ENCODE measurements at places on chromosomes 5 and 9.

- DNase-seq, result no peak
Observed at GRCh38 chr5:36666986-36667385, 60.6 kb downstream of the SLC1A3 start.

DNA sequence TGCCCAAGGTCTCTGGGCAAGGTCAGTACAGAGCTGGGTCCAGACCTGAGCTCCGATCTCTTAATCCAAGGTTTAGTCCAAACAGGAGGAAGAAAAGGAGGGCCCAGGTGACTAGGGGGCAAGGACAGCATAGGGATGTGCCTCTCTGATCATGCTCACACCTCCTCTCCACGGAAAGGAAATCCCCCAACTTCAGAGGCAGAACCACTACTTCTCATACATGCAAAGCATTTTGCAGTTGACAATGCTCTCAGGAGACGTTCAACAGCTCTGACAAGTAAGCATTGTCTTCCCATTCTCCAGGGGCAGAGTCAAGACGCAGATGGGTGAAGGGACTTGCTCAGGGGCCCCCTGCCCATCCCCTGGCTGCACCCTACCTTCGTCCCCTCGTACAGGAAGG lies 8.7 kb upstream of the CORO2A start:
- DNase-seq, result no peak

DNA sequence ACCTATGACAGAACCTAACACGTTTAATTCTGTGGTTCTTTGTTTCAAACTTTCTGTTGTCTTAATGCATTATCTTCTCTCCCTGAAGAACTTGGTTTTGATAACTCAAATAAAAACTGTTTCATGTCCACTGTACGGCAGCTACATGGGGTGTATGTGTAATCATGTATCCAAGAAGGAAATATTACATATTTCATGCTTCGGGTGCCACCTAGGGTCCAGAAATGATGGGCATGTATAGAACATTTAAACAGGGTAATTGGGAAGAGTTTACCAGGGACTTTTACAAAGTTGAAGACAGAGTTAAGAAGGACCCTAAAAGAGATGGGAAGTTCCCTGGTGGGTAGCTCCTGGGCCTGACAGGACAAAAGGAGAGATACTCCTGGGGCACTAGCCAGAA lies 291.3 kb downstream of the FBXL7 start:
- DNase-seq, result no peak

DNA sequence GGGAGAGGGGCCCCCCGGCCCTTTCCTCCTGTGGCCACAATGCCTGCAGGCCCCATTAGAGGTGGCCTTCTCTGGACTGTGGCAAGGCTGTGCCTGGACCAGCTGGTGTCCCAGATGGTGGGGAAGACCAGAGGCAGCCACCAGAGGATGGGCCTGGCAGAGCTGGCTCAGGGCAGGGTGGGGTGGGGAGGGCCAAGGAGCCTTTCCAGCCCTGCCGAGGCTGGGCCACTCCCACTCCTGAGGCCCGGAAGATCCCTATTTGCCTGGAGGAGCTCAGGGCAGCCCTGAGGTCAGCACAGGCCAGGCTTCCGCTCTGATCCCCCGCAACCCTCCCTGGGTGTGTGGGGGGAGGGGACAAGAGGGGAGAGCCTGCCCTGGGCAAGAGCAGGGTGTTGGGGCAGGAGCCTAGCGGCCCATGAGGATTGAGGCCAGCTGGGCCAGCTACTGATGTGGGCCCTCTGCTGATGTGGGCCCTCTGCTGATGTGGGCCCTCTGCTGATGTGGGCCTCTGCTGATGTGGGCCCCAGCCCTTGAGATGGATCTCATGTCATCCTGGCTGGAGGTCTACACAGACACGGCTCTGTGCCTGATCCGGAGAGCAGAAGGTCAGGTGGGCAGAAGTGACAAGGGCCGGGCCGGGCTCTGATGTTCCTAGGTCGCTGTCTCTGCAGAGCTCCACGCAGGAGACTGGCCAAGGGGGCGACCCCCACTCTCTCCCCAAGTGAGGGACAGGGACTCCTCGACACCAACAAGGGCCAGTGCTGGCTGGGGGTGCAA lies 6.0 kb downstream of the MRPS2 start:
- no peak for DNase-seq

DNA sequence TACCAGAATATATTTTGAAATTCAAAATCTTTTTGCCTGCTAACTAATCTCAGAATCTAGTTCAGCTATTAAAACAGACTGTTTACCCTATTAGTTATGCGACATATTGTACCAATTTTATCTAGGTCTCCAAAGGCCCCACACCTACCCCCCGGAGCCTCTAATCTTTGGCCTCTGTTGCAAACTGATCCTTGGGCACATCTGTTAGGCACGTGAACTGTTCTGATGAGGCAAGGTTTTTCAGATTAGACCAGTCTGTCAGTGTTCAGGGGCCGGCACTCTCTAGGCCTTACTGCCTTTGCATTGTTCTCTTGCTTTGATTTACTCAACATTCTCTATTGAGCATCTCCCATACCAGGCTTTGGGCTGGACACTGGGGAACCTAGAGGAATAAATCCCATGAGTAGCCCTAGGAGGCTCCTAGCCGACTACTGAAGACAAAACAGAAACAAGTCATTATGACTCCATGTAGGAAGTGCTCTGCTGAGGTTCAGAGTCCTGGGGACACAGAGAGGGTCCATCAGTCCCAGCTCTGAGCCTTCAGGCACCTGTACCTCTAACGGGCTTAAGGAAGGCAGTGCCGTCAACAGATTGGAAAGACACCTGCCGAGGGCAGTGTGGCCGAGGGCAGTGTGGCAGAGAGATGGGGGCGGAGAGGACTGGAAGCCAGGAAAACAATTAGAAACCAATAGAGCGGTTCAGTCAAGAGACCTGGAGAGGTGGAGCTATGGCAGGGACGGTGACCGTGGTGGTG lies 245.1 kb downstream of the AOPEP start:
- no peak for DNase-seq

- DNase-seq, result no peak
Observed at GRCh38 chr5:135851915-135852845, 17.7 kb downstream of the SLC25A48 start.

DNA sequence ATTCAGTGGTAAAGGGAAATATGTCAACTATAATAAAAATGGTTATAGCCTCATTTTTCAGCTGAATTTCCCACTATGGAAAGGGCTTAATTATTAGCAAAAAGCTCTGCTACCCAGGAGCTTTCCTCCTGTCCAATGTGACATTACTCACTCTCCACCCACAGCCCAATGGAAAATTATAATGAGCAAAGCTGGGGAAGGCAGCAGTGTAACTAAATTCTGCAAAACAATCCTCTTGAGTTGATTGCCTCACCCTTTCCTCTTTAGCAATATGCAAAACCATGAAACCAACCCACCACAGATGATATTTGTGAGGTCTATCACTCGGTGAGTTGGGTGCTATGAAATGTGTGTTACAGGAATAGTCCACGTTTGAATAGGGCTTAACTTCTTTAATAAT lies 14.0 kb upstream of the PLPPR1 start:
- no peak for DNase-seq

GRCh38 chr5:167853421-167853820 lies 438.0 kb upstream of the WWC1 start:
- DNase-seq, result no peak

DNA sequence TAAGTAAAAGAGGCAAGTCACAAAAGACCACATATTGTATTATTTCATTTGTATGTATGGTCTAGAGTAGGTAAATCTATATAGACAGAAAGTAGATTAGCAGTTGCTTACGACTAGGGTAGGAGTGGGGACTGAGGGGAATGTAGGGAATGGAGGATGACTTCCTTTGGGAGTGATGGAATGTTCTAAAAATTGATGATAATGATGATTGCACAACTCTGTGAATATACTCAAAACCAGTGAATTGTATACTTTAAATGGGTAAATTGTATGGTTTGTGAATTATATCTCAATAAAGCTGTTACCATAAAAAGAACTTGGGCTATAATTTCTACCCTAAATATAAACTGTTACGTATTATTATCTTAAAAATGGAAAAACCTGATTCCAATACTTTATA lies 35.0 kb downstream of the ADAMTS6 start:
- DNase-seq, result no peak

DNA sequence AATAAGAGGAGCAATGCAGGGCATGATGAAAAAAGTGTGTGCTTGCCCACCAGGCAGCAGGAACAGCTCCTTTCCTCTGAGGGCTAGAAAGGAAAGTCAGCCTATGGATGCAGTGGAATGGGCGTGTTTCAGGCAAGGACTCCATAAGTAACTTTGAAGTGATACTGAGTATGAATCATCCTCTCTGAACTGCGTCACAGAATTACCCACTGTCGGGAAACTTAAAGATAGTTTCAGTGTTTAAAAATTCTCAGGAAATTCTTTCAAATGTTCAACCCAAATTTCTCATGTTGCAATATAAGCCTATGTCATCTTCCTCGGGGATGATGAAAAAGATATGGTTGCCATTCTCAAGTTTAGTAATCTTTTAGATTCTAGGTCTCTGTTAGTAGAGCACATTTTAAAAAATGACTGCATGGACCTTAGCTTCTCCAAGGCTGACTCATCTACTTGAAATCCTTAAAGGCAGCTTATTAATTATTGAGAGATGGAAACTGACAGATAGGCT lies 27.7 kb downstream of the PTCD2 start:
- DNase-seq, result peak; percentile 83

DNA sequence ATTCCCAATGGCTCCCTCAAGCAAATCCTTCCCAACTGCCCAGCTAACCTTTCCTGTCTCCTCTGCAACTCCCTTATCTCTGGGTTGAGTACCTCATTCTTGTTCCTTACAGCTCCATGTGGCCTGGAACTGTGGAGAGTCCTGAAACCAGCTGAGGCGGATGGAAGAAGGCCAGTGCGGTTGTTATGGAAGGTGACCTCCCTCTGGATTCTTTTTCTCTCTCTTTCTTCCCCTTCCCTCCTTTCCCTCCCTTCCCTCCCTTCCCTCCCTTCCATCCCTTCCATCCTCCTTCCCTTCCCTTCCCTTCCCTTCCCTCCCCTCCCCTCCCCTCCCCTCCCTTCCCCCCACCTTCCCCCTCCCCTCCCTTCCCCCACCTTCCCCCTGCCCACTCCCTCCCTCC lies 45.1 kb downstream of the IL31RA start:
- no peak for DNase-seq

DNA sequence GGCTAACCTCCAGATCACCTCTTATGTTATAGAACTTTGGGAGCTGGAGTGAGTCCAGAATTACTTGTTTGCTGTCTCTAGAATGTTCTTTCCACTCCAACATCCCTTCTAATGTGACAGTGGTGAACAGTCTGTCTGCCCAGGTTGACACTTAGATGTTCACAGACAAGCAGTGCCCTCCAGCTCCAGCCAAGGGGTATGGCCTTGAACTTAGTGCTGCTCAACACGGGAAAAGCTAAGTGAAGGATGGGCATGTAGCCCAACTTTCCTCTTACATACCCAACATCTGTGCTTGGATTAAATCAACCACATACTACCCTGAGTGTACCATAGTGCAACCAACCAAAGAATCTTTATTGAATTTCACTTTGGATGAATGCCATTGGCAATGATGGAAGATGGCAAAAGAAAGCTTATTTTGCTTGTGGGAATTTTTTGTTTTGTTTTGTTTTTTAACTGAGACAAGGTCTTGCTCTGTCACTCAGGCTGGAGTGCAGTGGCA lies 201.2 kb downstream of the NXNL2 start:
- DNase-seq, result no peak

DNA sequence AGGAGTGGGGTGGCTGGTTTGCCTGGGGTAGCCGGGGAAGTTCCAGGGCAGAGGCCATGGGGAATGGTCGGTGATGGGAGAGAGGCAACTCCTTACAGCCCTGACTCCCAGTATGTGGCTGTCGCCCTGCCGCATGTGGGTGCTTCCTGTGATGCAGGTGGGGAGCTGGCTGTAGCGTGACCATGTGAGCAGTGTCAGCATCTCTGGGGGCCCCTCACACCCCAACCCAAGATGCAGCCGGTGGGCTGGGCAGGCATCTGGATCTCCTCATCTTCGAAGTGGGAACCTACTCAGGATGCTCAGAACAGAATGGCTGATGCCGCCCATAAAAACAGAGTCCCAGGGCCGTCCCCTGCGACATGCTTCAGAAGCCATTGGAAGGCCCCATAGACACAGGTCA lies 45.0 kb downstream of the BARX1 start:
- no peak for DNase-seq

- DNase-seq, result no peak
Observed at GRCh38 chr9:109488351-109488750, 9.8 kb downstream of the PTPN3 start.

GRCh38 chr5:177093082-177093712 lies 6.5 kb downstream of the FGFR4 start:
- no peak for DNase-seq

DNA sequence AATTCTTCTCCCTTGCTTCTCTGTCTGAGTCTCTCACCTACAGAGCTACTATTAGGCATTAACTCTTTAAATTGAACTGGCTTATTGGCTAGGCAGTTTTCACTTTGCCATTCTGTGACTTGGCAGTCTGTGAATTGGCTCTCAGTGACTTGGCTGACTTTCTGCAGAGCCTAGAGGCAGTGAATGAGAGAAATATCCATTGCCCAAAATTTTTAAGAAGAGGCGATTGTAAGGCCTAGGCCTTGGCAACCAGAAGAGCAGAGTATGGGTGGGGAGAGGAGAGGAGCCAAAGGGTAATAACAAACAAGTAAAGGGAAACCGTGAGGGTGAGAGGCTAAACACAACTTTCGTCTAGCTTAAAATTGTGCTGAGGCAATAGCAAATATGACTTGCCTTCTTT lies 176.7 kb downstream of the PRR16 start:
- no peak for DNase-seq

DNA sequence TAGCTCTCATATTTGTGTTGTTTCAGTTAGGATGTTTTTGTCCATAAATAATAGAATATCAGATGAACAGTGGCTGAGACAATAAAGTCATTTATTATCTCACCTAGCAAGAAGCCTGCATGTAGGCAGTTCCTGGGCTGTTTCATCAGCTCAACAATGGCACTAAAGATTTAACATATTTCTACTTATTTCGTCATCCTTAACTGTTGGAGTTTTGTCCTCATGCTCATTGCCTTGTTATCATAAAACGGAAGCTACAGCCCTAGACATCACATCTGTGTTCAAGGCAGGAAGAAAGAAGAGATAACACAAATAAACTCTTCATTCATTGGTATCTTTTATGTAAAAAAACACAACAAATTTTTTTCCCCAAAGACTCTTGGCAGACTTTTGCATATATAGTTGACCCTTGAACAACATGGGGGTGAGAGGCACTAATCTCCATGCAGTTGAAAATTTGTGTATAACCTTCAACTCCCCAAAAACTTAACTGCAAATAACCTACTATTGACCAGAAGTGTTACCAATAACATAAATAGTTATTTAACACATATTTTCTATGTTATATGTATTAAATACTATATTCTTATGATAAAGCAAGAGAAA lies 277.2 kb upstream of the ADRA1B start:
- DNase-seq, result no peak

GRCh38 chr9:35650341-35651158 lies at the start of gene SIT1:
Gene SIT1 (minus strand): TSS chr9:35650931. CDS start chr9:35650853, 78 bp downstream.
- DNase-seq, result no peak

All from HTR-8/SVneo (cell line).